Activated CD4-positive, alpha-beta memory T cell treated with anti-CD3 and anti-CD28 coated beads, Interleukin-2, amount 10 ng/mL, durations not matched to agents 7 days and 5 days (primary cell): ENCODE measurements at places on chromosomes 12 and 14. TPM values are rescaled to one million over a fixed set of nuclear protein-coding genes. Genes with fewer than 3 reads are reported as not detected.
A peak's percentile ranks its signal among the peaks of the same experiment; 100 is the strongest.

GRCh38 chr14:94681300-94682060 lies 69.3 kb downstream of the SERPINA3 start:
- no peak overlapping the region for H3K27ac ChIP-seq
- no peaks in the 10 kb centered on the region for H3K4me1 ChIP-seq
- no peaks in the 10 kb centered on the region for H3K27me3 ChIP-seq
- no peak for DNase-seq
- H3K4me3 ChIP-seq: no peak overlapping the region

GRCh38 chr12:27094726-27095125 lies 12.3 kb upstream of the C12orf71 start:
- DNase-seq: no peak
- H3K27ac ChIP-seq: no peak overlapping the region
- peaks cover 3% of the 10 kb centered on the region for H3K36me3 ChIP-seq
- H3K4me3 ChIP-seq: no peak overlapping the region

Gene DCTN2
- 85.1 TPM for total RNA-seq

DNA sequence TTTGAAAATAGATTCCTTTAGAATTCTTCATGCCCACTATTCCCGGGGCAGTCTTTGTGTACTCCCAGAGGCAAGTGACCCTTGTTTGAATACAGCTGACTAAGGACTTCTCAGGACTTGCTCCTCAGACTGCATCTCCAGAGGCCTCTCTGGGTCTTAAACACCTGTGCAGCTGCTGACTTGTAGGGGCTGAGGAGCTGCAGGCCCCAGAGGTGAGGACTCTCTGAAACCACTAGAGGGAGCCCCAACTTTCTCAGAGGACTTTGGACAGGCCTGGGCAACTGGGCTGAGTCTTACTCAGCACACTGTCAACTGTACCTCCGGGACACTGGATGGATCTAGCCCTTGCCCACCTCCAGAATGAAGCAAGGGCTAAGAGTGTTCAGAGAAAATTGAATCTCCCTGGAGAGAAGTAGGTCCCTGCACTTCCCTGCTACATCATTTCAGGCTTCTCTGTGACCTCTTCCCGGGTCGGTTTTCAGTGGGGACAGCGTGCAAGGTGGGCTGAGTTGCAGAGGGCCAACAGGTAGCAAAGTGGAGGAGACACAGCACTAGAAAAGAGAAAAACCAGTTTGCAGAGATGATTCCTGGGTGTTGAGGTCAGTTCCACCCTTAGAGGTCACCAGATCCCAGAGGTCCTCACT lies 164.6 kb downstream of the TMEM117 start:
- no peaks in the 10 kb centered on the region for H3K27me3 ChIP-seq
- DNase-seq: peak; percentile 24
- H3K27ac ChIP-seq: no peak overlapping the region
- H3K36me3 ChIP-seq: no peaks in the 10 kb centered on the region
- H3K4me3 ChIP-seq: no peak overlapping the region
- H3K4me1 ChIP-seq: no peaks in the 10 kb centered on the region

Gene NELL2
- total RNA-seq: 10.5 TPM

GRCh38 chr12:46153268-46153872 lies 115.5 kb downstream of the SLC38A1 start:
- H3K27me3 ChIP-seq: peaks cover 10% of the 10 kb centered on the region
- H3K4me3 ChIP-seq: no peak overlapping the region
- peaks cover 5% of the 10 kb centered on the region for H3K36me3 ChIP-seq
- no peaks in the 10 kb centered on the region for H3K4me1 ChIP-seq
- no peak for DNase-seq
